ENCODE measurements at places on chromosomes 5 and 9. TPM values are rescaled to one million over a fixed set of nuclear protein-coding genes. Genes with fewer than 3 reads are reported as not detected.

The CDK9 gene
- total RNA-seq = 75.2 TPM

The GABRG2 gene
- not detected for total RNA-seq

The CDO1 gene
- total RNA-seq = 18.9 TPM

The DENND4C gene
- total RNA-seq = 86.5 TPM

The FBP2 gene
- total RNA-seq = not detected

The PIP5K1B gene
- total RNA-seq = 1.7 TPM

The SPINK6 gene
- total RNA-seq = not detected

The ACTBL2 gene
- total RNA-seq = not detected

The SEMA5A gene
- total RNA-seq = 2.1 TPM

The PCDHB10 gene
- 7.9 TPM for total RNA-seq

The EFNA5 gene
- total RNA-seq = 2.8 TPM

- DNase-seq = no peak
Measured at GRCh38 chr9:20925256-20926045, 106.0 kb downstream of the HACD4 start.

GRCh38 chr5:22070186-22070728, 782.9 kb downstream of the CDH12 start:
- DNase-seq = no peak

GRCh38 chr9:98846879-98847278, 39.4 kb downstream of the GALNT12 start:
- DNase-seq = no peak

DNA sequence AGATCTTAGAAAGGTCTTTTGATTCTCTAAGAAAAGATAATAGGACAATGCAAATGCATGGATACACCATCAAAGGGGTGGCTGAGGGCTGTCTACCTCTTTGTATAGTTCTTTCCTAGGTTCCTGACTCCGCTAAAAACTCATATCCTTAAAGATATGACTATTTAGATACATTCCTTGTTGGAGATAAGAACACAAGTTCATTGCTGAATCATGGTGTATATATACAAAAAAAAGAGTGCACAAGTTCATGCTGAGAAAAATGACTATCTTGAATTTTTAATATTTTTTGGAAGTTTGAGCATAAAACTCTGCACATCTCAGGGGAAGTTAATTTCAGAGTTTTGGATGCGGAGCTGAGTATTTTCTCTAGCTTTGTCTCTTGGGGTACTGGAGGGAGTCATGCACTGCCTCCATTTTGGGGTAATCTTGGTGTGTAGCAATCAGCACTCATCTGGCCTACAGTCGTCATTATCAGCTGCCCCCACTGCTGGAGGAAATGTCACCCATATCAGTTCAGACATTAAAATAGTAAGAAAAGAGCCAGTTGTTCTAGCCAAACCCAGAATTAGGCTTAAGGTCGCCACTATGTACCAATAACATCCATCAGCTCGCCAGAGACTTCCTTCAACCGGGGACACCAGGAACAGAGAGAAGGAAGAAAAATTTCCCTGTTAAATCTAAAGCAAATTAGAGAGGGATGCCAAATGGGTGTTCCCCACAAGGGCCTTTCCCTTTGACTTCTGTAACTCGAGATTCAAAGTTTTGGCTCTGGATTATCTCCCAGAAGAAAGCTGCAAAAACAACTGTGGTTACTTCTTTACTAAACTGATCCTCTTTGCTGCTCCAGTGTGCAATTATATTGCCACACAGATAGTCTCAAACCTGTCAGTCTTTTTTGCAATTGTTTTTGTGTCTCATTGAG, 49.0 kb downstream of the PTTG1 start:
- no peak for DNase-seq

- no peak for DNase-seq
Measured at GRCh38 chr5:16000056-16000455, 179.5 kb downstream of the MARCHF11 start.

GRCh38 chr9:4762886-4763541, 22.0 kb upstream of the AK3 start:
- DNase-seq = peak; percentile 89

GRCh38 chr5:122350496-122350895, 38.5 kb downstream of the SNCAIP start:
- DNase-seq = no peak

GRCh38 chr5:147084702-147085101, 150.1 kb upstream of the STK32A start:
- no peak for DNase-seq

- DNase-seq = no peak
Measured at GRCh38 chr5:138502521-138502920, 37.2 kb downstream of the EGR1 start.

- DNase-seq = no peak
Measured at GRCh38 chr9:130289711-130290241, 24.2 kb downstream of the HMCN2 start.

DNA sequence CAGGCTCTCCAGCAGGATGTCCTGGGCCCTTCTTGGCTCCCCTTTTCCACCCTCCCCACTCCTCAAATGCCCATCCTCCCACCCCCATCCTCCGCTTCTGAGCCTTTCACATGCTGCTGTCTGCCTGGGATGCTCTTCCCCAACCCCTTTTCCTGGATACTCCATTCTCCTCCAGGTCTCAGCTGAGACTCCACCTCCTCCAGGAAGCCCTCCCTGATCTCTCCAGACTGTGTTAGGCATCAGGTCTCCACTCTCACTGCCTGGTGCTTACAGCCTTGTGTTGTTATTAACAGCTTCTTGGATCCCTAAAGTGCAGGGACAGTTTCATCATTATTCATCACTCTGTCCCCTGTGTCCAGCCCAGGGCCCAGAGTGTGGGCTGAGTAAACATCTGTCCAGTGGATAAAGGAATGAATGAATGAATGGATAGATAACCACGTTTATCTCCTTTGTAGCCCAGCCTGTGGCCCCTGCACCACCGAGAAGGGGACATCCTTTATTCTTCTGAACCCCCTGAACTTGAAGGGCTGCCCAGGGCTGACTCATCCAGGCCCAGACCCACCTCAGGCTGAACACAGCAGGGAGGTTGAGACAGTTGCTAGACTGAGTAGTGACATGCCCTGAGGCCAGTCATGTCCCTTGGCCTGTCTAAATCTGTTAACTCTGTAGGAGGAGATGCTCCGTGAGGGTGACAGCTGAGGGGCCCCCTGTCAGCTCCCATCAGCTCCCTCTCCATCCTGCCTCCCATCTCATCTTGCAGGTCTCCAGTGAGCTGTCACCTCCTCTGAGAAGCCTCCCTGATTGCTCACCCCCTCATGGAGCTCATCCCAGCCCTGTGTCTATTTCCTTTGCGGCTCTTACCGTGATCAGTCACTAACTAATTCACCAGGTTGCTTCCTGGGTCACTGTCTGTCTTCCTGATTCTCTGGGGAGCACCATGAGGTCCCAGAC, 14.6 kb upstream of the LAMC3 start:
- DNase-seq = no peak

DNA sequence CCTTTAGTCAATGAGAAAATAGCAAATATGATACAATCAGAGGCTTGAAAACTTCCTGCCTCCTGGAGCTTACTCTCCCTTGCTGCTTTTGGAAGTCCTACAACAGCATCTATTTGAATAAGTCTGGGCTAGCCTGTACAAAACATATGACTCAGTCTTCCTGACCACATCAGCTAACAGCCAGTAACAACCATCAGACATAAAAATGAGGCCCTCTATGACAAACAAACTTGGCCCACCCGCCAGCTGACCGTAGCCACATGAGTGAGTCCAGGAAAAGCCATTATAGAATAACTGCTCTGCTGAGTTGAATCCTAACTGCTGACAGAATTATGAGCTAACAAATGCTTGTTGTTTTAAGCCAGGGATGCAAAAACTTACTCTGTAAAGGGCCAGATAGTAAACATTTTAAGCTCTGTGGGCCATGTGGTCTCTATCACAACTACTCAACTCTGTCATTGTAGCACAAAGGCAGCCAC, 347.6 kb downstream of the PTPRD start:
- no peak for DNase-seq

DNA sequence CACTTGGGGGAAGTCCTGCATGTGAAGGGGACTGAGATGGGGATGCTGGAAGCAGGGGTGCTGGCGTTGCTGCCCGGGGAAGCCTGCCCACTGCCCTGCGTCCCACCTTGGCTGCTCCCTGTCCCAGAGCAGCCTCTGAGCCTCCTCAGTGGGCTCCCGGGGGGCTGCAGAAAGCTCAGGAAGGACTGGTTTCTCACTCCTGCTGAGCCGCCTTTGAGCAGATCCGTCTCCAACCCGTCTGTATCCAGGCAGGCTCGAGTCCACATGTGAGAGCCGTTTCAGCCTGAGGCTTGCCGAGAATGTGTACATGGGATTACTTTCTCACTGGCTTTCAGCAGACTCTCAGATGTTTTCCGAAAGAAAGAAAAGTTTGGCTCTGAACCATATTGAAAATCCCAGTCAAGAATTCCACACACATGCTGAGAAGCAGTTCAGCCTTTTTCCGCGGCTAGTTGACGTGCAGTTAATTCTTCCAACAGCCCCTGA, 95.3 kb upstream of the COL5A1 start:
- no peak for DNase-seq

DNA sequence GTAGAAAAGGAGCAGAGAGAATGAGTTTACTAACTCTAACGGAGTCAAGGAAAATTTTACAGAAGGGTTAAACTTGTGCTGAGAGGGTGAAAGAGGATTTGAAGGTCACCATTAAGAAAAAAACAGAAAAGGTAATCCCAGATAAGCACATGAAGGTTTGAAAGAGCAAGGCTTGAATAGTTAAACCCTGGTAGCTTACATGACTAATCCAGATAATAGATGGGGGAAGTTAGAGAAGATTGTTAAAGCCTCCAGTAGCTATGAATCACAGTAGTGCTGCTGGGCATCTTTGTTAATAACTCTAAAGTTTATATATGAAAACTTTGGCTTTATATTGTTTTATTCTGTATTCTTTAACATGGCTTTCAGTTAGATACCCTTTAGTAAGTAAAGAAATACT, 354.5 kb upstream of the FTMT start:
- DNase-seq = no peak

GRCh38 chr9:85224301-85224700, 517.5 kb downstream of the AGTPBP1 start:
- DNase-seq = peak; percentile 60

DNA sequence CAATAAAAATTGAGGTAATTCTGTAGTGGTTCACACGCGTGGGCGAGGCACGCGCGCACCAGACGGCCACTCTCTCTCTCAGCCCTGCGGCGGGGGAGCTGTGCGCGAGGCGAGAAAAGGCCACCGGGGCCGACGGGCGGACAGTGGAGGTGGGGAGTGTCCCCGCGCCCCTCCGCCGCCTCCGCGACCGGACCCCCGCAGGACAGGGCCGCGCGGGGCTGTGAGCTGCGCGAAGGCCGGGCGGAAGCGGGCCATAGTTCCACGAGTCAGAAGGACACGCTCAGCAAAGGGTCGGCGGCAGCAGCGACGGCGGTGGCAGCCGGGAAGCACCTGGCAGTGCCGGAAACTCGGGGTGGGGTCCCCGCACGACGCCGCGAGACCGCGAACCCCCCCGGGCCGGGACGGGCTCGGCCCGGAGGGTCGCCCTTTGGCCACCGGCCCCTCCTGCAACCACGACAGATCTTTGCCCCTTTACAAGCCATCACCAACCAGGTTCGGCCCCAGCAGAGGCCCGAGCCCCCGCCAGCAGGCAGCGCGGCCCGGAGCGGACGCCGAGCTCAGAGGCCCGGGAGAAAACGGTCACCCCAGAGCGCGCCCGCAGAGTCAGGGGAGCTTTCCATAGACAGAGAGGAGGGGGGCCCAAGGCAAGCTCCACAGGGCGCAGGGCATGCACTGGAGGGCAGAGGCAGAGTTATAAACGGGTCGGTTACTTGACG, 60.9 kb downstream of the ZNF354C start:
- no peak for DNase-seq

DNA sequence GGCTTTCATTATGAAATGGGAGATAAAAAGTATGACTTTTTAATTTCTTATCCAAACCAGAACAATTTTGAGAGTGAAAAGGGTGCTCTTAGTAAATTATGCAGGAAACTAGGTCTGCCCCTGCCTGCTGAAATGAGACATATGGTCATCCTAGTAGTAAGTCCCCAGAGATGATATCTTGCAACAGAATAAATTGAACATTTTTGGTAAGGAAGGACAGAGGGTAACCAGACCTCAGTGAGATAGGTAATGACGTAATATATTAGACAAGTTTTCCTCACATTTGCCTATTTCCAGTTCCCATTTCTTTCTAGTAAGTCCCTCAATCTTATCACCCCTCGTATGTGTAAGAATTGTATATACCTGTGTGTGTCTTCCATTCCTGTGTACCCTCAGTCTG, 91.8 kb downstream of the EQTN start:
- no peak for DNase-seq

DNA sequence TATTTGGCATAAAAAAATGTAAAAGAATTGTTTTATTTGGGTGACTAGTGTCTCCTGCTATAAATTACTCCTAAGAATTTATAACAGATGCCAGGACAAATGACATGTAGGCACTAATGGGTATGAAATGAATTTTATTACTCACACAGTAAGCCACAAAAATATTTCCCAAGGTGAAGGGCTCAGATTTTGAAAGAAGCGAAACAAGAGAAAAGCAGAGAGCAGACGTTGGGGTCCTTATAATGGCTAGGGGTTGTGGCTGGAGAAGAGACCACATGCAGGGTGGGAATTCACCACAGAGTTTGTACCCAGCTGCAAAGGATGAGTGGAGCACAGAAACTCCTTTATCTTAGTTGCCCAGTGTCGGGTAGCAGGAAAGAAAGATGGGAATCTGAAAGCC, 45.0 kb upstream of the PRR16 start:
- DNase-seq = no peak

- no peak for DNase-seq
Measured at GRCh38 chr5:124859027-124859426, 112.6 kb upstream of the ZNF608 start.

- DNase-seq = no peak
Measured at GRCh38 chr5:37742111-37742510, 97.7 kb downstream of the GDNF start.

DNA sequence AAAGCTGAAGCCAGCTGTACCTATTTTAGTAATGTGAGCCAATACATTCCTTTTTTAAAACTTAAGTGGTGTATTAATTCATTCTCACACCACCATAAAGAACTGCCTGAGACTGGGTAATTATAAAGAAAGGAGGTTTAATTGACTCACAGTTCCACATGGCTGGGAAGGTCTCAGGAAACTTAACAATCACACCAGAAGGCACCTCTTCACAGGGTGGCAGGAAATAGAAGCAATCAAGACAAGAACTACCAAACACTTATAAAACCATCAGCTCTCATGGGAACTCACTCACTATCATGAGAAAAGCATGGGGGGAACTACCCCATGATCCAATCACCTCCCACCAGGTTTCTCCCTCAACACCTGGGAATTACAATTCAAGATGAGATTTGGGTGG, 21.0 kb downstream of the ESM1 start:
- DNase-seq = no peak

GRCh38 chr9:121748727-121749423, 97.4 kb downstream of the DAB2IP start:
- no peak for DNase-seq

GRCh38 chr9:133137451-133138231, 16.6 kb upstream of the RALGDS start:
- no peak for DNase-seq

DNA sequence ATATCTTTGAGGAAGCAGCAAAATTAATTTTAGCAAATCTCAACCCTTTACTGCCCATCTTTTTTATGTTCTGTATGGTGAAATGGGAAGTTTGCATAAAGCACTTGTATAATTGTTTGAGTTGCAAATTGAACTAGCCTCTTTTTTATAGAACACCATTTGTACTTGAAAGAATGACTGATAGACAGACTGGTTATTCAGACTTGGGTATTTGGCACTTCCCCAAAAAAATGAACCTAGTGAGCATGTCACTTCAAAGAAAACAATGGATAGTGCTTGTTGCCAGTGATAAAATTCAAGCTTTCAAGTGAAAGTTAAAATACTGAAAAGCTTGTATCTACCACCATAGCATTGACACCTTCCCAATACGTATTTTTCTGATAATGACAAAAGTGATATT, 115.8 kb downstream of the ERCC6L2 start:
- no peak for DNase-seq

GRCh38 chr5:82854956-82855355, 222.2 kb downstream of the TMEM167A start:
- DNase-seq = no peak

All from esophagus muscularis mucosa (tissue), 4 donors.